ENCODE measurements at places on chromosomes 16 and 17.

GRCh38 chr16:35148748-35149147 lies 1689.3 kb downstream of the TP53TG3F start:
- no peak for DNase-seq

GRCh38 chr17:36940313-36941264 lies 3.3 kb downstream of the LHX1 start:
- no peak for DNase-seq

DNA sequence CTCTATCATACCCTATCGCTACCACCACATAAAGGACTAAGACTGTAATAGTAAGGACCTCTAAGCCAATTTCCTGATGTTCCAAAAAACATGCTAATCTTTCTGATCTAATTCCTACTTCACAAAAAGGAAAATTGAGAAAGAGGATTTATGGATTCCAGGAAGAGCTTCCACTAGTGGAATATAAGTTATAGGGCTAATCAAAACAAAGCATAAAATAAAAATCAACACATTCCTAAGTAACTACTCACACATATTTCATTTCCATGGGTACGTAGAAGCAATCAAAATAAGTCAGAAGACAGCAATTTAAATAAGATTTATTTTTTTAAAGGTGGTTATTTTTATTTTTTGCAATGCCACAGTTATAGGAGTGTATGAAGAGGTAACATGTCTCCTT lies 12.4 kb downstream of the CCDC43 start:
- DNase-seq = no peak

DNA sequence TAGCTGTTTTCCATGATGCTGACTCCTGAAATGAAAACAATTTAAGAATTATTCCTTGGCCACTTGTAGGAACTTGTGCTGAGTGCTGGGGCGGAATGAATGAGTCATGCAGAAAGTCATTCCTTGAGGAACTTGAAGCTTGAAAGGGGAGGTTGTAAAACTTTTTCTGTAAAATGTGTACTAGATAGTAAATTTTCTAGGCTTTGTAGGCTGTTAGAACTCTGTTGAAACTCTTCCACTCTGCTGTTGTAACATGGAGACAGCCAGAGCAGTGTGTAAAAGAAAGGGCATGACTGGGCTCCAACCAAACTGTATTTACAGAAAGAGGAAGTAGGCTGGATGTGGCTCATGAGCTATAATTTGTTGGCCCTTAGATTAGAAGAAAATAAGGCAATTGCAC lies 46.1 kb downstream of the ABCA8 start:
- DNase-seq = peak; percentile 72

DNA sequence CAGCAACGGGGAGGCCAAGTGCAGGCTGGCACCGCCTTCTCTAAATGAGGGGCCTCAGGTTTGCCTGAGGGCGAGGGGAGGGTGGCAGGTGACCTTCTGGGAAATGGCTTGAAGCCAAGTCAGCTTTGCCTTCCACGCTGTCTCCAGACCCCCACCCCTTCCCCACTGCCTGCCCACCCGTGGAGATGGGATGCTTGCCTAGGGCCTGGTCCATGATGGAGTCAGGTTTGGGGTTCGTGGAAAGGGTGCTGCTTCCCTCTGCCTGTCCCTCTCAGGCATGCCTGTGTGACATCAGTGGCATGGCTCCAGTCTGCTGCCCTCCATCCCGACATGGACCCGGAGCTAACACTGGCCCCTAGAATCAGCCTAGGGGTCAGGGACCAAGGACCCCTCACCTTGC lies 18.5 kb downstream of the NGFR start:
- no peak for DNase-seq

- no peak for DNase-seq
Measured at GRCh38 chr16:4800290-4801041, 2.0 kb downstream of the ROGDI start.
